ENCODE measurements at places on chromosomes 7 and 10. TPM values are rescaled to one million over a fixed set of nuclear protein-coding genes. Genes with fewer than 3 reads are reported as not detected.

Gene PRLHR
- not detected for total RNA-seq

Gene CLRN3
- not detected for total RNA-seq

Gene FAM25C
- not detected for total RNA-seq

Gene ZNF92
- 4.7 TPM for total RNA-seq

Gene LAMB4
- total RNA-seq: 0.19 TPM

Gene HMX2
- not detected for total RNA-seq

Gene SLC37A3
- 26.8 TPM for total RNA-seq

Gene OR2A42
- not detected for total RNA-seq

Gene NHLRC2
- total RNA-seq: 5.9 TPM

Gene PROSER2
- 41.8 TPM for total RNA-seq

Gene ELN
- 0.13 TPM for total RNA-seq

Gene TCAF1
- 15.8 TPM for total RNA-seq

Gene TMEM178B
- 1.5 TPM for total RNA-seq

Gene RBP4
- total RNA-seq: 10.4 TPM

Gene COL17A1
- 1.8 TPM for total RNA-seq

Gene EXOC4
- total RNA-seq: 19.7 TPM

Gene ASNS
- 73.9 TPM for total RNA-seq

Gene ANXA11
- 214 TPM for total RNA-seq

Gene SP4
- 1.1 TPM for total RNA-seq

Gene ABCB1
- 0.22 TPM for total RNA-seq

Gene CHAT
- not detected for total RNA-seq

Gene KRIT1
- 28.8 TPM for total RNA-seq

Gene FAM25G
- total RNA-seq: not detected

Gene CALML3
- total RNA-seq: not detected

Gene CYP2C8
- total RNA-seq: not detected

Gene SYT15B
- total RNA-seq: 3.5 TPM

Gene CNTNAP2
- total RNA-seq: not detected

Gene ZPBP
- total RNA-seq: not detected

Gene TMEM26
- total RNA-seq: 0.06 TPM

Gene MYOZ1
- total RNA-seq: not detected

Gene PON1
- 0.64 TPM for total RNA-seq

Gene SLC13A1
- total RNA-seq: not detected

Gene ZDHHC6
- 30.3 TPM for total RNA-seq

Measured in A549 treated with GW870086 at 1 μM for 4 hours (cell line).